ENCODE measurements at places on chromosomes 3 and 15.

DNA sequence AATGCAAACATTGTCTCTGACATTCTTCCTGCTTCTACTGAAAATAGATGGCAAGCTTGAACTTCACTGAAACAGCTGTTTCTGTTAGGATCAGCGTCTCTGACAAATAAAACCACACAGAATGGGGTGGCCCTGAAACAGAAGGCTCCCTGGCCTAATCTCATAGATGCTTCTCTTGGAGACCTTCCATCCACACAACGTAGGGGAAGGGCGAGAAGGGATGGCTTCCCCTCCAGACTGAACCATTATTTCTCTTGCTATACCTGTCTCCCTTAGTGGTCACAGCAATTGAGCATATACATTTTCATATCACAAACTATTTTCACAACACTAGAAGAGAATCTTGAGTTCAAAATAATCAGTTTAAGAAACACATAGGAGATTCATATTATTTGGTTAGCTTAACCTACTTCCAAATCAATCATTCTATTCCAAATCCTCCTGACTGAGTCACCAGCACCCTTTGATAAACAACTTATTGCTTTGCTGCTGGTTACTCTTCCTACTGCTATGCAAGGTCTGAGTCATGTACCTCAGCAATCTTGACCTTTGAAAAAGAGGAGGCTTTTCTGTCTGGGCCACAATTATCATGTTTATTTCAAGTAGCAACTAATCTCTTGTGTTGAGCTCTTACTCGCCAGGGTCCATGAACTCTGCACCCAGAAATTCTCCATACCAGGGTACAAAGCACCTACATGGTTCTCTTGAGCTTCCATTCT, 45.5 kb downstream of the CBLB start:
- DNase-seq = no peak

DNA sequence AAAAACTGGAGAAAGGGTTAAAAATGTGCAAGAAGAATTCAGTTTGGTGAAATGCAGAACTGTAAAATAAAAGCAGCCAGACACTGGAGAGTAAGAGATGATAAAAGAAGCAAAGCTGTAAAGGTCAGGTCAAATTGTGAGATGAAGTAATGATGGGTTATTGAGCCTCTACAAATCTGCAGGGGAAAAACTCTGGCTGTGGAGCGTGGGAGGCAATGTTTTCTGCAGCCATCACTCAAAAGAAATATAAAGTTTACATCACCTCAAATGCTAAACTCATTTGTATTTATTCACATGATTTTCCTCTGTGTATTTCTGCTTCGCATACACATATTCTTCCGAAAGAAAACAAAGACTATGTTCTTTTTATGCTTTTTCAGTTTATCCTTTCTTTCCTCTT, 158.8 kb upstream of the GPR149 start:
- DNase-seq = no peak

- DNase-seq = no peak
These were observed 3.4 kb downstream of the GXYLT2 start for GRCh38 chr3:72891053-72891855.

- no peak for DNase-seq
These were observed 427.9 kb upstream of the BCHE start for GRCh38 chr3:166265153-166265552.
